ENCODE measurements at places on chromosomes 6 and 20. TPM values are rescaled to one million over a fixed set of nuclear protein-coding genes. Genes with fewer than 3 reads are reported as not detected.

Gene ADGRF1
- total RNA-seq = not detected

Gene CCN6
- not detected for total RNA-seq

Gene CST5
- total RNA-seq = not detected

Gene TRPC4AP
- total RNA-seq = 39.4 TPM

Gene NKAIN2
- not detected for total RNA-seq

Gene ISM1
- total RNA-seq = not detected

Gene CST4
- total RNA-seq = not detected

Gene EFCAB8
- not detected for total RNA-seq

Gene OTOR
- total RNA-seq = not detected

Gene SULF2
- total RNA-seq = 0.28 TPM

Gene DNMT3B
- 1.3 TPM for total RNA-seq

Gene EPPIN
- not detected for total RNA-seq

Gene PCNA
- 155 TPM for total RNA-seq

Gene PREX1
- total RNA-seq = 0.72 TPM

Gene TRIM38
- total RNA-seq = 6.7 TPM

Gene OSBPL2
- total RNA-seq = 28.6 TPM

Gene BLCAP
- 23.3 TPM for total RNA-seq

Gene OR2B6
- not detected for total RNA-seq

Gene CCM2L
- not detected for total RNA-seq

Gene TREML2
- total RNA-seq = not detected

Gene NCOA6
- 3.6 TPM for total RNA-seq

Gene MAS1
- total RNA-seq = not detected

Gene SLC22A3
- not detected for total RNA-seq

Gene HLA-DOA
- not detected for total RNA-seq

Gene RNF146
- 35.0 TPM for total RNA-seq

Gene TREM1
- total RNA-seq = not detected

Gene C6orf58
- not detected for total RNA-seq

Gene COL9A1
- not detected for total RNA-seq

Gene RSPO3
- not detected for total RNA-seq

Gene KIF25
- total RNA-seq = not detected

Gene VGLL2
- not detected for total RNA-seq

Gene STX7
- total RNA-seq = 26.1 TPM

Gene CLIC5
- total RNA-seq = not detected

Gene MKKS
- 7.5 TPM for total RNA-seq

Gene CRISP3
- total RNA-seq = not detected

Gene BPIFA1
- total RNA-seq = not detected

Gene IPCEF1
- total RNA-seq = under 0.01 TPM

Gene C20orf144
- under 0.01 TPM for total RNA-seq

Gene IMPG1
- not detected for total RNA-seq

All from IMR-90 (cell line).